ENCODE measurements at places on chromosomes 12 and 14.

- DNase-seq = peak; percentile 50
Observed at GRCh38 chr12:102702447-102703114, 214.5 kb downstream of the PAH start.

- DNase-seq = no peak
Observed at GRCh38 chr12:112239881-112240280, 114.5 kb downstream of the TRAFD1 start.

DNA sequence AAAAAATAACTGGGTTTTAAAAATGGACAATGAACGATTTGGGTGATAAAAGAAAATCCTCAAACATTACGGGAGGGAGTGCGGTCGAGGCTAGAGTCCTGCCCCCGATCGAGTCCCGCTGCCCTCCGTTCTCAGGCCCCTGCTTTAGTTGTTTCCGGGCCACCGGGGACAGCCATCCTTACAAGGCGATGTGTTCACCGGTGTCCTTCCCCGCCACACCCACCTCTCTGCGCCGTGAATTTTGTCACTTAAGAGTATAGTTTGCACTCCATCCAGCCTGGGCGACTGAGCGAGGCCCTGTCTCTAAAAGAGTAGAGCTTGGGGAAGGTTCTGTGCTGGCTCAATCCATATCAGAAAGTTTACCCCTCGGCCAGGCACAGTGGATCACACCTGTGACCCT is 2.9 kb downstream of the ULK1 start:
- DNase-seq = peak; percentile 11

DNA sequence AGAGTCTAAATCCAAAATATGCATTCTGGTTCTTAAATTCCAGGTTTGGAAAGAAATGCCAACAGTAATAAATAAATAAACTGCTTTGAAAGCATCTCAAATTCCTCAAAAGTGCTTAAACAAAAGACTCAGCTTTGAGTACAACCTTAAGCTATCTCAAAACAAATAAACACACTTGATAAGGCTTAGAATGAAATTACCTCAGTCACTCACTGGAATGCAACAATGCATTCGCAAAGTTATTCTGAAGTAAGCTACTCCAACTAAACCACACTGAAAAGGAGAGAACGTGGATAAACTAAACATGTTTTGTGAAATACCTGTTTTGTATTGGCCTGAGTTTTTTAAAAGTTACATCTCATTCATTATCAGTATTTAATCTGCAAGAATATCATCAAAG is 1.2 kb downstream of the SPTSSA start:
- DNase-seq = no peak

GRCh38 chr12:66976526-66976925 is 292.6 kb upstream of the CAND1 start:
- no peak for DNase-seq

- no peak for DNase-seq
Observed at GRCh38 chr14:51674294-51675002, 22.7 kb downstream of the FRMD6 start.

- DNase-seq = no peak
Observed at GRCh38 chr14:49206828-49207227, 379.4 kb downstream of the RPS29 start.

GRCh38 chr14:91098591-91098990 is 15.3 kb upstream of the DGLUCY start:
- DNase-seq = no peak
